Dorsolateral prefrontal cortex (tissue), 122 donors: ENCODE measurements at places on chromosomes 4 and X.

GRCh38 chr4:150078041-150078578, at the start of gene DCLK2:
DCLK2 (plus strand) TSS chr4:150078445; CDS start chr4:150079028, 583 bp downstream.
- DNase-seq, result peak; percentile 60

DNA sequence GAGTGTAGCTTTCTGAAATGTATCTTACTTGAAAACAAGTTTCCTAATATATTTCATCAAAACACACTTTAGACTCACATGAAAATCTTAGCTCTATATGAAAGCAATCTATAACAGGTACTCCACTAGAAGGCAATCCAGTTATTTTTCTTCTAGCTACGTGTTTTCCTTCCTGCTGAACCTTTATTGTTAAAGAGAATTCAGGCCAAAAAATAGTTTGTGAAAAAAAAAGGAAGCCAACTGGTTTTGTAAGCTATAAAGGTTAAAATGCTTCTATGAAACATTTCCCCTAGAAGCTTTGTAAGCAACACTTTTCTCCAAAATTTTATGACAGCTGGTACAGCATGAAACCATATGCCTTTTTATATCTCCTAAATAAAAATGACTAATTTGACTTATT, 304.7 kb upstream of the DIAPH2 start:
- no peak for DNase-seq

DNA sequence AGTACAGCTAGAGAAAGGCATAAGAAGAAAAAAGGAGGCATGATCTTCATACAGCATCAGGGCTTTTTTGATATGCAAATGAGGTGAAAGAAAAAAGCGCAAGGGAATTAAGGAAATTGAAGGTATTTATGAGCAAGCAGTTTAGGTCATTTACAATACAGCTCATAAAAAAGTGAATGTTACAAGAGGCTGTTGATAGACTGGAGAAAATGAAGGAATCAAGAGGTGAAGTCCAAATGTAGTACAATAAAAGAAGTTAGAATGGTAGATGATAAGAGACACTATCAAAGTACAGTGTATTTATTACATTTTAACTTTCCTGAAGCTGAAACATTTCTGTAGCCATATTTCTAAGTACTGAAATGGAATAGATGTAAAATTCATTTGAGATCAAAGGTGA, 1349.5 kb downstream of the ADGRL3 start:
- DNase-seq, result no peak

GRCh38 chrX:136202889-136203288, 48.3 kb downstream of the MAP7D3 start:
- no peak for DNase-seq

GRCh38 chrX:40104630-40104984, 6.8 kb upstream of the BCOR start:
- no peak for DNase-seq

DNA sequence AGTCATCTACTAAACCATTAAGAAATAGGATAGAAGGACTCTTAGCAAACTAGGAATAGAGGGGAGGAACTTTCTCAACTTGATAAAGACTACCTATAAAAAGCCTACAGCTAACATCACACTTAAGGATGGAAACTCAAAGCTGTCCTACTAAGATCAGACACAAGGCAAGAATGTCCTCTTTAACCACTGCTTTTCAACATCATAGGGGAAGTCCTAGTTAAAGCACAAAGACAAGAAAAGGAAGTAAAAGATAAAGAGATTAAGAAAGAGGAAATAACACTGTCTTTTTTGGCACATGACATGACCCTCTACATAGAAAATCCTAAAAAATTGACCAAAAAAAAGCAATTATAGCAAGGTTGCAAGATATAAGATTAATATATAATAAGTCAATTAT, 136.6 kb downstream of the FBXW7 start:
- no peak for DNase-seq

- no peak for DNase-seq
These were observed 4.4 kb upstream of the C4orf36 start for GRCh38 chr4:86896596-86896995.

GRCh38 chr4:140466146-140466545, 31.9 kb downstream of the MGAT4D start:
- DNase-seq, result no peak

- DNase-seq, result no peak
These were observed 24.5 kb upstream of the ADH7 start for GRCh38 chr4:99459546-99460042.
